ENCODE measurements at places on chromosomes 5 and 9. TPM values are rescaled to one million over a fixed set of nuclear protein-coding genes. Genes with fewer than 3 reads are reported as not detected.

PPWD1 gene
- 44.8 TPM for total RNA-seq

TAF11L7 gene
- total RNA-seq: not detected

IL17B gene
- total RNA-seq: 0.59 TPM

RNF183 gene
- total RNA-seq: not detected

NDUFS4 gene
- total RNA-seq: 95.0 TPM

NEUROG1 gene
- total RNA-seq: not detected

PTRH1 gene
- 9.8 TPM for total RNA-seq

RETREG1 gene
- total RNA-seq: 1.2 TPM

DNAJC21 gene
- total RNA-seq: 76.0 TPM

IFNA2 gene
- total RNA-seq: not detected

ACTBL2 gene
- 0.89 TPM for total RNA-seq

NRARP gene
- total RNA-seq: 0.30 TPM

FBN2 gene
- total RNA-seq: 217 TPM

IRX1 gene
- total RNA-seq: not detected

GABBR2 gene
- 0.89 TPM for total RNA-seq

SVEP1 gene
- 9.2 TPM for total RNA-seq

EXOSC3 gene
- 24.3 TPM for total RNA-seq

PCDHB11 gene
- total RNA-seq: 0.30 TPM

EGR1 gene
- 2.1 TPM for total RNA-seq

ANKRD18A gene
- total RNA-seq: not detected

NPR2 gene
- total RNA-seq: 30.6 TPM

OR1Q1 gene
- total RNA-seq: not detected

PCDHA12 gene
- 0.18 TPM for total RNA-seq

RNF44 gene
- total RNA-seq: 2.1 TPM

HTR1A gene
- not detected for total RNA-seq

CA9 gene
- total RNA-seq: 8.1 TPM

C9 gene
- 0.46 TPM for total RNA-seq

FKBP15 gene
- total RNA-seq: 18.1 TPM

SAXO1 gene
- not detected for total RNA-seq

MARCOL gene
- total RNA-seq: not detected

ERCC8 gene
- 32.8 TPM for total RNA-seq

PCA3 gene
- total RNA-seq: not detected

ENTPD2 gene
- total RNA-seq: not detected
